Activated naive CD4-positive, alpha-beta T cell (primary cell): ENCODE measurements at places on chromosomes 3 and 15.

DNA sequence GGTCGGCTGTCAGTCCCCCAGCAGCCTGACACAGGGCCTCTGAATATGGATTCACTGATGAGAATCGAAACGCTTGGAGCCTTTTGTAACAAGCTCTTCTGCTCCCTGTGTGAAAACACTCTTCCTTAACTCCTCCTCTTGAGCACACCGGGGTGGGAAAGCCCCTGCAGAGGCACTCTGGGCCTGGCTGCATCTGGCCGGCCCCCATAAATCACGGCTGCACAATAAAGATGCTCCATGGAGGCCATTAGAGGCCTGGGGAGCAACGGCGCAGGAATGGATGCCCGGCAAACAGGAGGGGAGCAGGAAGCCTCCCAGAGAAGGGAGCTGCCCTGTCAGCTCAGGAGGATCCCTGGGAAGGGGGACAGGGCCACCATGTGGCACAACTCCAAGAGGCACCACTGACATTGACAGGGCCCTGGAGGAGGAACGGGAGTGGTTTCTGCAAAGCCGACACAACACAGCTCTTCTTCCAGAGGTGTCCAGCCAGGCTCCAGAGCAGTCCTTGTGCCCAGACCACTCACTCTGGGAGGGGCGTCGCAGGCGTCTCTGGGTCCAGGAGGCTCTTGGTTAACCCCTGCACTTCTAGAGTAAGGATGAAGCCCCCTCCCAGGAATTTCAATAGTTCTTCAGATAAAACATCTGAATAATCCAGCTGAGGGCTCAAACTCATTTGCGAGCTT, 509.3 kb upstream of the PPP2R3A start:
- no peak for DNase-seq

DNA sequence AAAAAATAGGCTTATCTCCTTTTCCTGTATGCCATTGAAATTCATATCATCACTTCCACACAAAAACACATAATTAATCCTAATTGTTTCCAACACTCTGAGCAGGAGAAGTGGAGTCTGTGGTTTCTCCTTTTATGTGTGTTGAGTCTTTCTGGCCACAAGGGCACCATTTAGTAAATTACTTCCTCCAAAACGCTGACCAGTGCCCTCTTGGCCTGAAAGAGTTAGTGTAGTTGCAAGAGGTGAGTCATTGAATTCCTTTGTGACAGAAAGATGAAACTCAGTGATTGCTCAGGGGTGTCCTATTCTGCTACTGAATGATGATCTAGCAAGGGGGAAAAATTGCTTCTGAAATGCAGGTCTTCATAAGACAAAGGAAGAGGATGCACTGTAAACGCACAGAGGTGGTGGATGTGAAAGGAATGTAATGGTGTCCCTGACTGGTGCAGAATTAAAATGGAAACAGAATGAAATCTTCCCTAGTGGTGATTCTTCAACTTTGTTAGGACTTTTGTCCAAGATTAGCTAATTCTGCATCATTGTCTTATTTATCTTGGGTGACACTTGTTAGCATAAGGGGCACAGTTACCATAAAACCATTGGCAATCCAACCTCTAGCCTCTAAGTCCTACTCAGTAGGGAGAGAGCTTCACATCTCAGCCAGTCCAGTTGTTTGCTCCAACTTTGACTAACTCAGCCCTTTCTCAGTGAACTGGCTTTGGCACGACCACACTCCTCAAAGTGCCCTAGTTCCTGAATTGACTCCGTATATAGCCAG, 208.4 kb upstream of the NANOGP8 start:
- DNase-seq: no peak

DNA sequence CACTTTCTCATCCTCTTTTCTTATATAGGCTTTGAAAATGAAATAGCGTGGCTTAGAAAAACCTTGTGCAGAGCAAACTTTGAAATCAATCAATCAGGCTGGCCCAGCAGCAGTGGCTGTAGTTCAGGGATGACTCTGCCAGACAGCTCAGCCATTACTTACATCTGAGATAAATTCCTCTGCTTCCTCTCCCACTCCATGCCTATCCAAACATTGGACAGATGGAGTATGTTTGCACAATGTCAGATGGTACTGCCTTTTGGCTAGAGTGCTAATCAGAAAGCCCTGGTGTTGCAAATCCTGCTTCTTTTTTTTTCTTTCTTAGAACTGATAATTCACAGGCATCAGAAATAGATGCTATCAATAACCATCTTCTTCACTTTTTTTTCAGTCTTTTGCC, 1065.1 kb downstream of the AGBL1 start:
- no peak for DNase-seq

GRCh38 chr3:63565220-63565619, 87.3 kb upstream of the SNTN start:
- DNase-seq: no peak

- no peak for DNase-seq
Measured at GRCh38 chr3:127753898-127754410, 68.4 kb downstream of the MGLL start.

- DNase-seq: no peak
Measured at GRCh38 chr15:68982976-68983563, 31.4 kb upstream of the NOX5 start.

DNA sequence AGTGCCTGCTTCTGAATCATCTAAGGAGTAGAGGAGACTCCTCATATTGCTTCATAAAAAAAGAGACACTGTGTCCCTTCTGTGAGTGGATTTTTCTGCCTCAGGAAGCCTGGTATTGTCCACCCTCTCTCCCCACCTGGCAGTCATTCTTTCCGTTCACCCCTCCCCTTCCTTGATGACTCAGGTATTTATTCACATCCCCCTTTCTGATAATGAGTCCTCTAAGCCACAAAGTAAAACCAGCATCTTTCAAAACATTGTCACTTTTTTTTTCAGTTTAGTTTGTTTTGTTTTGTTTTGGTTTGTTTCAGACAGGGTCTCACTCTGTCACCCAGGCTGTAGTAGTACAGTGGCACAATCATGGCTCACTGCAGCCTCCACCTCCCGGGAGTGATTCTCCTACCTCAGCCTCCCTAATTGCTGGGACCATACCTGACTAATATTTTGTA, 65.2 kb upstream of the UBE2E1 start:
- no peak for DNase-seq

DNA sequence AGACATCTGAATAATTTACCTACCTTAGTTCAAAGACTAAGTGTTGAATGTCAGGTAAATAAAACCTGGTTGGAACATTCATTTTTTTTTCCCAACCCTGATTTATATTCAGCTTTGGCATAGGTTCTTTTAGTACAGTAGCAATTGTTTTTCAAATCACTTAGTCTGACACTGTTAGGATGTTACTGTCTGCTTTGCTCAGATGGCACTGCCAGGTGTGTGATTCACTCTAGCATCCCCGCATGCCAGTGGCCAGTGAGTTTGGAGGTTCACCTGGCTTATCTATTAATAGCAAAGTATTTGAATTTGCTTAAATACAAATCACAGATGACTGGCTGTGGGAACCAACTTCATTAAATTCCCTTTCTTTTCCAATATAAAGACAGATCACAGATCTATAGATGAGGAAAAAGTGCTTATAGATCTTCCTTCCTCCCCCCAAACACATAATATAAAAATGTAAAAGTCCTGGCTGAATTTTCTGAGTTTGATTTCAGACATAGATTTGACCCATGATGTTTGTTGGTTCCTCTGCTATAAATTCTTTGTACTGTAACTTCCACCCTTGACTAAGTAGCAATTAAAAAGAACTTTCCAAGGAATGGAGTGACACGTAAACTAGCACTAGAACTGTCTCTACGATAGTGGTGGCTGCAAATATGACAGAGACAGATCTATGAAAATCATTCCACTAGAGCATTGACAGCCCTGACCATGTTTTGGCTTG, 3.9 kb downstream of the THBS1 start:
- DNase-seq: no peak

GRCh38 chr3:193330555-193331204, 47.9 kb downstream of the ATP13A5 start:
- no peak for DNase-seq

DNA sequence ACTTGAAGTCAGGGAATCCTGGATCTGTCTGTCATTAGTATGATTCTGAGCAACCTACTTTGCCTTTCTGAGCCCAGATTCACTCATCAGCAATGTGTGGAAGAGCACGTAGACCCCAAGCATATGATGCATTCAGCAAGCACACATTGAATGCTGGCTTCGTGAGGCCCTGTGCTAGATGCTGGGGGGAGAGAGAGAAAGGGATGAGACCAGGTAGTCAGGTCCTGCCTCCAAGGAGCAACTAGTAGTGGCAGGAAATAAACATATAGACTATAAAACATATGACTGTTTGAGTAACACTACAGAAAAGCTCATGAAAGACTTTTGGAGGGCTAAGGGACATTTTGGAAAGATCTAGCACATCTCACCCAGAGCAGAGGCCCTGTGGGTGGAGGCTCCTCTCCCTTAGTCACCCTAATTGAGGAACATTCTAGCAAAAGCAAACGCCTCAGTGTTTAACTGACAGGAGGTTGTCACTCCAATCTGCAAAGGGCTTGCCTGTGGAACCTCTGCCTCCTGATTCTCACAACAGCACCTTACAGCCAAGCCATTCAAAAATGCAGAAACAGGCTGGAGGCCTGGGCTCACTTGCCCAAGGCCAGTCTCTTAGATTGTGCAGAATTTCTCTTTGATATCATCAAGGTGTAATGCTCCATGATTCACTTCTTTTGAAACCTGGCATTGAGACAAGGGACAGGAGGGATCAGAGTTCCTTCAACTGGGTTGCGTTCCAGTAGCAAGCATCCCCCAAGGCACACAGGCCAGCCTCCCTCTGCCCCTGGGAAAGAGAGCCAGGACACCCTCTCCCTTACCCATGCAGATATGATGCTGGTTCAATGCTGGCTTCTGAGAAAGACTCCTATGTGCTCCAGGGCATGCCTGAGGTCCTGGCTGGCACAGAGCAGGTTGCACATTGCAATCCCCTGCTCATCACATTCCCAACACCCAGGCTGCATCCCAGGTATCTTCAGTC, 26.1 kb downstream of the STARD5 start:
- DNase-seq: no peak

GRCh38 chr3:170520996-170521395, 64.9 kb downstream of the SLC7A14 start:
- no peak for DNase-seq

GRCh38 chr3:186247821-186248814, 113.9 kb downstream of the DGKG start:
- DNase-seq: no peak

DNA sequence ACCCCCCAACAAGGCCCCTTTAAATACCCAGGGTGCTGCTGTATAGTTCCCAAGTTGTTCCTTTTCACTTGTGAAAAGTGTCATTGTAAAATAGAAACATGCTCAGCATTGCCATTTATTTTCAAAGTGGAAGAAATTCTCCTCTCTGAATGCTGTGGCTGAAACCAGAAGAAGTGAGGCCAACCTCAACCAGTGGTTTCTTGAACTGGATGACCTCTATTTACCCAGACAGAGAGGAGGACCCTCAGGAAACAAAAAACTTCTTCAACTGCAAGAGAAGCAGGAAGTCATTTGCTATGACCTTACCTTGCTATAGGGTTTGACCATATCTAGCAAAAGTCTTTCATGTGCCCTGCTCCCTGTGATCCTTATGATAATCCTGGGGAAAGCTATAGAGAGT, 209.7 kb upstream of the RARB start:
- no peak for DNase-seq

- DNase-seq: no peak
Measured at GRCh38 chr15:78605680-78606079, 15.1 kb downstream of the CHRNA3 start.

- no peak for DNase-seq
Measured at GRCh38 chr15:81182756-81183438, 13.8 kb upstream of the IL16 start.

DNA sequence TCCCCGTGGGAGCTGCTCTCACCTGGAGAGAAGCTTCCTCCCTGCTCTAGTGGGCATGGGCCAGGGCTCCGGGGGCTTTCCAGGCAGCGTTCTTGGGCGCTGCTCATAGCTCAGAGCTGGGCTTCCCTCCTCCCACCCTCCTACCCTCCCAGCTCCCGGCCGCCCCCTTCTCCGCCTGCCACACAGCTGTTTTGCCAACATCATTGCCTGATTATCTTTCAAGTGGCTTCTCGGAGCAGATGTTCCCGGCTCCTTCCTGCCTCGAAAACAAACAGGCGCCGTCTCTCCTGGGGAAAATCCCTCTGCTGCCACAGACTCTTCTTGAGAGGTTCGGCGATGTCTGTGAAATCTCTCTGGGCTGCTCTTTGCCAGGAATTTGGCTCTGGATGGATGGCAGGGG, 195.6 kb downstream of the RPLP1 start:
- DNase-seq: no peak

- no peak for DNase-seq
Measured at GRCh38 chr3:149765762-149766334, 13.6 kb upstream of the COMMD2 start.

DNA sequence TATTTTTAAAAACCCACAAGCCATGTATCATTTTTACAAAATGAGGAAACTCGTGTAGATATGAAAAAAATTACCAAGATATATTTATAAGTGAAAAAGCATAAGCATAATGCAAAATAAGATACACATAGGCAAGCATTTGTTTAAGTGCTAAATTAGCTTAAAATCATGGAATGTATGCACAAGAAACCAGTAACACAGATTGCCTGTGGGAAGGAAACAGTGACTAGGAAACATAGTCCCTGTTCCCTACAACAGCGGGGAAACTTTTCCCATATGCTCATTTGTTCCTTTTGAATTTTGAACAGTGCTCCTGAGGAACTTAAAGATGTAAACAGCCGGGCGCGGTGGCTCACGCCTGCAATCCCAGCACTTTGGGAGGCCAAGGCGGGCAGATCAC, 169.5 kb downstream of the PDE8A start:
- DNase-seq: no peak

DNA sequence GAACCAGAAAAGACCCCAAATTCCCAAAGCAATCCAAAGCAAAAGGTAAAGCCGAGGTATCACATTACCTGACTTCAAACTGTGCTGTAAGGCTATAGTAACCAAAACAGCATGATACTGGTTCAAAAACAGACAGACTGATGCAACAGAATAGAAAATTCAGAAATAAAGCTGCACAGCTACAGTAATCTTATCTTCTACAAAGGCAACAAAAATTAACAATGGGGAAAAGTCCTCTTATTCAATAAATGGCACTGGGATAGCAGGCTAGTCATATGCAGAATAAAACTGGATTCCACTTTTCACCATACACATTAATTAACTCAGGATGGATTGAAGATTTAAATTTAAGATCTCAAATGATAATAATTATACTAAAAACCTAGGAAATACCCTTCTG, 392.6 kb upstream of the CBLB start:
- no peak for DNase-seq

- DNase-seq: no peak
Measured at GRCh38 chr15:27622371-27622770, 476.7 kb downstream of the OCA2 start.

GRCh38 chr15:80090879-80091503, 31.5 kb downstream of the ZFAND6 start:
- no peak for DNase-seq

DNA sequence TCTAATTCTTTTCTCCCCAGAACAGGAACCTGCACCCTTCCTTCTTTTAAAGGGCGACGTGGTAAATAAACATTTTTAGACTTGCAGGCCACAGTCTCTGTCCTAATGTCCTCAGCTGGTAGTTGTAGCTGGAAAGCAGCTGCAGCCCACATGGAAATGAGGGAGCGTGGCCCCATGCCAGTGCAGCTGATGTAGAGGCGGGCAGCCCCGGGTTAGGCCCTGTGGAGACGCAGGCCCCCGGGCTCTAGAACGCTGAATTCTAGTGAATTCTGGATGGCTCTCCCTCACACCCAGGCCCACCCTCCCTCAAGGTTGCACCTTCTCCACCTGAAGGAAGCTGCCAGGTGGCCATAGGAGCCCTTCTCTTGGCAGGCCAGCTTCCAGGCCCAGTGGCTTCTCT, 52.3 kb downstream of the PGPEP1L start:
- no peak for DNase-seq
